ENCODE measurements at places on chromosomes 11 and 22.

GRCh38 chr11:119206511-119207414, 624 bp downstream of the CBL start:
- DNase-seq = peak; percentile 44

GRCh38 chr11:96680211-96681018, 290.6 kb downstream of the JRKL start:
- DNase-seq = no peak

DNA sequence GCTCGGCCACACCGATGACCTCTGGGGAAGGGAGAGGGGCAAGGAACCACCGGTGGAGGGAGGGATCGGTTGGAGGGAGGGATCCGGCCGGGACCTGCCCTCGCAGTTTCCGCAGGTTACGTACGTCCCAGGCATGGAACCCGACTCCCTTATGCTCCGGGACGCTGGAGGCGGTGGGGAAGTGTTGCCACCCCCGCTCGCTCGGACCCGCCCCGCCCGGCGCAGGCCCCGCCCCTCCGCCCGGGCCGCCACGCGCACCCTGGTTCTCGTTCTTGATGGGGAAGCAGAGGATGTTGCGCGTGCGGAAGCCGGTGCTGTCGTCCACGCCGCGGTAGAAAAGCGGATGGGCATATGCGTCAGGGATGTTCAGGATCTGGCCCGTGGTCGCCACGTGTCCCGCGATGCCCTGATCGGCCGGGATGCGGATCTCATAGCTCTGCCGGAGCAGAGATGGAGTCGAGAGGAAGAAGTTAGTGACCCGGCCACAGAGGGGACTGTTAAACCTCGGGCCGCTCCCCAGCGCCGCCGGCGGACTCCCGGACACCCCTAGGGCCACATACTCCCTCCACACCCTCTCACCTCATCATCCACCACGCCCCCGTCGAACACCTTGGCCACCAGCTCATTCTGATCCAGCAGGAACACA, 89.8 kb downstream of the PDE2A start:
- DNase-seq = peak; percentile 38

- no peak for DNase-seq
These were observed 6.0 kb downstream of the SBF2 start for GRCh38 chr11:10287766-10288715.

DNA sequence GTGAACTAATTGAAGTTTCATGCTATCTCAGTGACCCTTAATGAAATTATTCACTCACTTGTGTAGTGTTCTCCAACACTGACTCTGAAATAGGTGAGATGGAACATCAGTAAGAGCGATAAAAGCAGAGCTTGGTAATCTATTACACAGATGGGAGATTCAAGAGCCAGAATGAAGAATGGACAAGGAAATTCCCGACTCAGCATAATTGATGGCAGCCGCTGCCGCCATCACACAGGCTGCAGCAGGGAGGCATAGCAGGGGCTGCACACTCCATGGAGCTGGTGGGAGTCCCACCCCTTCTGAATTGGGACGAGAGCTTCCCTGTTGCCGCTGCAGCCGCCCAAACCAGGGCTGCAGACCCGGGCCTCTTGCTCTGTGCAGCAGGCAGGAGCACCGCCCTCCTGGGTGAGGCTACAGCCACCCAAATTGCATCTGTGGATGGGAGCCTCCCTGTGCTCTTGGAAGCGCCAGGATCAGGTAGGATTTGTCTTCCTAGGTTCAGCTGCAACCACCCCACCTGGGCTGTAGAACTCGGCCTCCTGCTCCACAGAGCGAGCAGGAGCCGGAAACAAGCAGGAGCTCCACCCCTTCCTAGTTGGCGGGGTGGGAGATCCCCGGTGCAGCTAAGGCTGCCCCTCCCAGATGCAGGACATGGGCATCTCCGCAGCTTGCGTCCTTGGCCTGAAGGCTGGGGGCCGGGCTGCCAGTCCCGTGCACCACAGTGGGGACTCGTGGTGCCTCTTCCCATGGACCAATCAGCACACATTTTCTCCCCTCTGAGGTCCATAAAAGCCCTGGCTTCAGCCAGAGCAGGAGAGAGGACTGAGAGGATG, 535.1 kb upstream of the LUZP2 start:
- DNase-seq = no peak

GRCh38 chr22:20206709-20207215, 55.9 kb upstream of the CCDC188 start:
- peak; percentile 46 for DNase-seq

DNA sequence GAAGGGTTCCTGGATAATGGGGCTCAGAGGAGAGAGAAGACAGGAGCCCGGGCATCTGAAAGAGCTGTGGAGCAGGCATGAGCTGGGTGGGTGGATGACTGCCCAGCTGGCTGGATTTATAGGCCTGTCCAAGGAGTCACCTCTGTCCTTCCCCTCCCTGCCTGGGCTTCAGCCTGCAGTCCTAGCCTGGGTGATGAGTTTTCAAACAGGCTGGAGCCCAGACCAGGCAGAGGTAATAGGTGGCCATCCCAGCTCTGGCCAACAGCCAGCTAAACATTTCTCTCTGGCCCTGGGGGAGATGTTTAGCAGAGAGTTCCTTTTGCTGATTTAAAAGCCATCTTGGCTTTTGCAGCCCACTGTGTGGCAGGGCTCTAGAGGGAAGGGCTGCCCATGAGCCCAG, 5.4 kb downstream of the C11orf96 start:
- DNase-seq = no peak

Measured in EH (cell line).